ENCODE measurements at places on chromosomes 3 and 15. TPM values are rescaled to one million over a fixed set of nuclear protein-coding genes. Genes with fewer than 3 reads are reported as not detected.

TIMP4 gene
- 0.95 TPM for polyA plus RNA-seq

RBPMS2 gene
- polyA plus RNA-seq = 9.7 TPM

GRCh38 chr3:172201136-172201869, 161.9 kb downstream of the FNDC3B start:
- peak; percentile 60 for DNase-seq

GRCh38 chr3:184772667-184773272, 39.2 kb upstream of the VPS8 start:
- no peak for DNase-seq

DNA sequence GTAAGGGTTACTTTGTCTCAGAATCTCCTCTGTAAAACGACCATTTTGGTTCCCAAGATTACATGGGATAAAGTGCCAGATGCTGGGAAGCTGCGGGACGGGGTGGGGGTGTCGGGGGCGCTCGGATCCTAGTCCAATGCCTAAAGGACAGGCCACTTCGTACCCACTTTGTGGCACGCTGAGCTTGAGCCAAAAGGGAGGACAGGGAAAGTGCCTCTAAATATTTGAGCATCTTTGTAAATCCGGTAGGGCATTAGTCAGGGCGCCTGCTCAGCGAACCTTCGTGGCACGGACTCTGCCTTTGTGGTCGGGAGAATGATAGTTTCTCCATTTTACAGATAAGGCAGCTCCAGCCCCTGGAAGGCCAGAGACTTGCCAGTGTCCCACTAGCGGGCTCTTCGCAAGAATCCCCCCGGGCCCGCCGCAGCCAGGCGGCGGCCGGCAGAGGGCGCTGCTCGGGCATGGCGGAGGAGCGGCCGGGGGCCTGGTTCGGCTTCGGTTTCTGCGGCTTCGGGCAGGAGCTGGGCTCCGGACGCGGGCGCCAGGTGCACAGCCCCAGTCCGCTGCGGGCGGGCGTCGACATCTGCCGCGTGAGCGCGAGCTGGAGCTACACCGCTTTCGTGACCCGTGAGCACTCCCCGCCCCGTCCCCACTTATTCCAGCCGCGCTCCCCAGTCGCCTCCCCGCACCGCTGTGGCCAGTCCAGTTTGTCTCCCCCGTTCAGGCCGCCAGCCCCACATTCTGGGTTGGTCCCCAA, 1.8 kb downstream of the RCCD1 start:
- peak; percentile 79 for DNase-seq

DNA sequence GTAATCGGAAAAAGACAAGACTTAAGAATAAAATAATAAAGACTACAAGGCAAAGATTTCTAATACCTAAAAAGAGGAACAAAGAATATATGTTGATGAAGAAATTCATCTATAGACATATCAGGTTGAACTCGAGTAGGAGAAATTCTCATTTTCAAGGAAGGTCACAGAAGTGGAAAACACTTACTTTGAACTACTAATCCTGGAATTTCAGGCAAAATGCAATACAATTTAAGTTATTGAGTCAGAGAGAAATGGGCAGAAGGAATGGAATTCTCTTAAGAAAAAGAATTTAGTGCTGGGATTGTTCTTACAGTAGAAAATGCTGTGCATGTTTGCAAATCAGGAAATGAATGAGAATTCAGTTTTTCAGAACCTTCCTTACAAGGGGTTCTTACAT, 135.9 kb upstream of the TGFBR2 start:
- DNase-seq = no peak

GRCh38 chr3:86774082-86774691, 216.8 kb downstream of the VGLL3 start:
- no peak for DNase-seq

All from testis (tissue), 5 donors.